ENCODE measurements at places on chromosomes 6 and 20.

GRCh38 chr6:63640062-63640461 is 4.5 kb downstream of the PHF3 start:
- DNase-seq: no peak

DNA sequence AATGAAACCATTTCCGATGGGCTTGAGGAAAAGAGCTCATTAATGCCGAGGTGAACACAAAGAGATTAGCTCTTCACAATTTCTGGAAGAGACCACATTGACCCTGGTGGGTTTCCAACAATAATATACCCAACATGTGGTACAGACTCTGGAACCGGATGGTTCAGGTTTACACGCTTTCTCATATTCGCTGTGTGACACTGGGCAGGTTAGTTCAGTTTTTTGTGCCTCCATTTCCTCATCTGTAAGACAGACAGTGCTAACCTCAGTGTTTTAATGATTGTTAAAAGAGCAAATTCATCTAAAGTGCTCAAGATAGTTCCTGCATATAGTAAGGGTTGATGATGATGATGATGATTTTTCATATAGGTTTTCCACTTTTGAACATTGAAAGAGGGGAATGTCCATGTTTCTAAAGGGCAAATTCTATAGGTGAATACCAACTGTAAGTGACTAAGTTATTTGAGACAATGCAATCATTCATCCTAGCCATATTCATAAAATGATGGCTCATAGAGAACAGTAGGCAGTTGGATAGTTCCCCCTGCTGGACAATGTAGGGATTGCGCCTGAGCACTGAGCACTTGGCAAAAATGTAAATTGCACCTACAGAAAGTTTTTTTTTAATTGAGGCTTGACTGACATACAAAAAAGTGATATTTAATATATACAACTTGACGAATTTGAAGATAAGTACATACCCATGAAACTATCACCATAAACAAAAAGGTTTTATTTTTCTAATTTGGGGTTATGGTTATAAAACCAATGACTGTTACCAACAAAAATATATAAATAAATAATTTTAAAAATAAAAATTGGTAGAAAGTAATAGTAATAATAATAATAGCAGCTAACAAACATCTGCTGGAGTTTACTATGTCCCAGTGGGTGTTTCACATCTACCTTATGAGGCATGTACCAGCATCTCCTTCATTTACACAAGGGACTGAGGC is 2.1 kb upstream of the PERP start:
- DNase-seq: peak; percentile 44

- no peak for DNase-seq
Measured at GRCh38 chr20:34570859-34571306, 12.4 kb downstream of the MAP1LC3A start.

DNA sequence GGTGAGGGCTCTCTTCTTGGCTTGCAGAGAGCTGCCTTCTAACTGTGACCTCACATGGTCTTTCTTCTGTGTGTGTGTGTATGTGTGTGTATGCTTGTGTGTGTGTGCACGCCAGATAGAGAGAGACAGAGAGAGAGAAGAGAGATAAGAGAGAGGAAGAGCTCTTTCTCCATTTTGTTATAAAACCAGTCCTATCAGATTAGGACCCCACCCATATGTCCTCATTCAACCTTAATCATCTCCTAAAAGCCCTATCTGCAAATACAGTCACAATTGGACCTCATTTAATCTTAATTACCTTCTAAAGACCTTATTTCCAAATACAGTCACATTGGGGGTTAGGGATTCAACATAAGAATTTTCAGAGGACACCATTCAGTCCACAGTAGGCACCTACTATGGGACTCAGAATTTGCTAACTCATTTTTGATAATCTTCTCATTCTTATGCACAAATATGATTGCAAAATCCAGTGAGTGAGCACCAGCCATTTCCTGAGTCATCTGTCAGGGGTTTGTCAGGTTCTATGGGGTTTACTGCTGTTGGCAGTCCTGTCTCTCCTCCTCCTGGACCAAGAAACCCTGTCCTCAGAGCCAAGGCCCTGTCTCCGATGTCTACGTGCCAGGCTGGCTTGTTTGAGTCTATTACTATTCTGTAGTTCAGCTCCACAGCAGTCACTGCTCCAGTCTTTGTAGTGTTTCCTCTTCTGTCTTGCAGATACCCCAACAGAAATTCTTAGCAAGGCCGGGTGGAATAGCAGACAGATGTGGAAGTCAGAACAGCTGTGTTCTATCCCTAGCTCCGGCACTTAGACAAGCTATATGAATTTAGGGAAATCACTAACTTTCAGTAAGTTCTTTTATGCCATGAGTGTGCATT is 59.0 kb upstream of the FAM184A start:
- DNase-seq: no peak

DNA sequence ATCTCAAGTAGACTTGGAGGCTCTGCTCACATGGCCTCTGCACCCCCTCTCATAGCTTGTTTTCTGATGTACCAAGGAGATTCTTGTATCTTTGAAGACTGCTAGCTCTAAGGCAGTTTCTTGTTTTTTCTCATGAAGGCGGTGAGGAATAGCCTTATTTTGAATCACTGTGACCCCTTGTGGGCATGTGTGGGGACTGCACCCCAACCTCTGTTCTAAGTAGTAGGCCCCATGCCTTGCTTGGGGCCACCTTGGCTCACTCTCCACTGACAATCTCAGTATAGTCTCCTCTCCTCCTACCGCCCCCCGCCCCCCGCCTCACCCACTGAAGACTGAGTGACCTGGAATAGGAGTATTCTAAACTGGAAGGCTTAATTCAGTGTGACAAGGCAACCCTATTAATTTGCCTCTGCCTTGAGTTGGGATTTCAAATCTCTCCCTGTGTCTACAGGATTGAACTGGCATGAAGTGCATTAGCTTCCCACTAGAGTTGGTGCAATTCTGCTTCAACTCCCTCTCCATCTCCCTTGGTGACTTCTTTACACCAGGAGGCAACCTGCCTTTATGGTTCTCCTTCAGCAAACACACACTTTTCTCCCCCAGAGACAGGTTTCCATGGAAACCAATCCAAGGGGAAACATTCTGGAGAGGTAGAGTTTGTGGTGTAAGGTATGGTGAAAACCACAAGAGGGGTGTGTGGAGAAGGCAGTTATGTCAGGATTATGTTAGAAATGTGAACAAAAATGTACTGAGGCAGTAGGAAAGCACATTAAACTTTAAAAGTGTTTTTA is 75.4 kb upstream of the ECI2 start:
- peak; percentile 7 for DNase-seq

GRCh38 chr6:15441215-15441868 is 195.5 kb downstream of the JARID2 start:
- DNase-seq: no peak

GRCh38 chr20:49691818-49692568 is 21.7 kb downstream of the B4GALT5 start:
- DNase-seq: no peak

- no peak for DNase-seq
Measured at GRCh38 chr6:158474961-158475343, 84.9 kb upstream of the TMEM181 start.

DNA sequence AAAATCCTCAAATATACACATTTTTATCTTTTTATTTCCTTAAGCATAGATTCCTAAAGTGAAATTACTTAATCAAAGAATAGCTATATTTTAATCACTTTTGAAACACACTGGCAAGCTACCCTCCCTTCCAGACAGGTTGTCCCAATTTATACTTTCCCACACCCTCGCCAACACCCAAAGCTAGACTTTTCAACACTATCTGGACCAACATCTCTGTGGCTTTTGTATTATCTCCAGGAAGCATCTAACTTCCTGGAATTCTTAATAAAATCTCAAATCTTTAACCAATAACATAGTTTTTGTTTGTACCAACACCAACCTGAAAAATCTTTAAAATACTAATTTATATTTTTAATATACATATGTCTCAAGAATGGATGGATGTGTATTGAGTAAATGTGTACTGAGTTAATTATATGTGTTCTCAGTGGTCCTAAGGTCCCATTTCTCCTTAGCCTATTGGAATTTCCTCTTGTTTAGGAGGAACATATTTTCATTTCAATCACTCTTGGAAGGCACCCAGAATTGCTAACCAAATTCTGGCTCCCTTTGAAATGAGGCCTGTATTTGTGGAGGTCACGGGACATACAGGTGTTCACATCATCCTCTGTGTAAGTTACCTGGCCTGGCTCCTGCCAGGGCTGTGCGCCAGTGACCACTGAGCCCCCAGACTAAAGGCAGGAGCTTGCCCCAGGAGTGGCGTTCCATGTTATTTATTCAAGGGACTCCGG is 17.4 kb upstream of the GFOD1 start:
- no peak for DNase-seq

GRCh38 chr6:686497-686896 is 6.4 kb downstream of the EXOC2 start:
- DNase-seq: no peak

- DNase-seq: no peak
Measured at GRCh38 chr20:16556301-16556700, 16.9 kb downstream of the KIF16B start.

DNA sequence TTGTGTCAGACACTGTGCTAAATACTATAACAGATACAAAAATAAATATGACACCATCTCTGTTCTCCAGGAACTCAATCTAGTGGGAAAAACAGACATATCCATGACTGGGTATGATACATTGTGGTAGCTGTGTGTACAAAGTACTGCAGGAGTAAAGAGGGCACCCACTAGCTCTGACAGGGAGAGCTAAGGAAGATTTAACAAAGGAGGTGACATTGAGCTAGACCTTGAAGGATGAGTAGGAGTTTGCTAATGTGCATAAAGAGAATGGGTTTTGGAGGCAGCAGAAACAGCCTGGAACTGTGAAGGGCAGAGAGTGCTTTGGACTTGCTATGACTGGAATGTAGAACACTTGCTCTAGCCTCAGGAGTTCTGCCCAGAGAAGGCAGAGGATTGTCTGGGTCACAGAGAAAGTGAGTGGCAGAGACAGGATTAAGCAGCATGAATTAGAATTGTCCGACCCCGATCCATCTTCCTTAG is 14.4 kb downstream of the MMP24 start:
- no peak for DNase-seq

DNA sequence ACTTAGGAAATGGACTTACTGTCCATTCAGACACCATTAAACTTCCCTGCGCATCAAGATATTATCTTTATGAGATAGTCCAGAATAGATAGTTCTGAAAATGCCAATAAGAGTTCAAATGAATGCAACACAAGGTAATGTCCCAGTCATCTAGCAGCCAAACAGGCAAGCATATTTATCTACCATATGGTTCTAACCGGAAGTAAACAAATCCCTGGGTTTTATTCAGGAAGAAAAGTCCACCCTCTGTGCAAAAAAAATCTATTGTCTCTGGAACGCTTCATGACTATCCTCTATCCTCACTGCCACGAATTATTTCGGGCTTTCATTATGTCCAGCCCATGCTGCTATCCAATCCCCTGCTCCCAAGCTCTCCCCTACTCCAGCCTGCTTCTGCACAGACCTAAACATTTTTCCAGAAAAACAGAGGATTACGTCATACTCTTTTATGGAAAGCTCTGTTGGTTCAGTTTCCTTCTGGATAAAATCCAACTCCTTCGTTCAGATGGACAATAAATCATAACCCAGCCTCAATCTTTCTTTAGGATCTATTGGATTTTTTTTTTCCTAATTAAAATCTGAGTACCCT is 11.4 kb downstream of the PPIL6 start:
- no peak for DNase-seq

DNA sequence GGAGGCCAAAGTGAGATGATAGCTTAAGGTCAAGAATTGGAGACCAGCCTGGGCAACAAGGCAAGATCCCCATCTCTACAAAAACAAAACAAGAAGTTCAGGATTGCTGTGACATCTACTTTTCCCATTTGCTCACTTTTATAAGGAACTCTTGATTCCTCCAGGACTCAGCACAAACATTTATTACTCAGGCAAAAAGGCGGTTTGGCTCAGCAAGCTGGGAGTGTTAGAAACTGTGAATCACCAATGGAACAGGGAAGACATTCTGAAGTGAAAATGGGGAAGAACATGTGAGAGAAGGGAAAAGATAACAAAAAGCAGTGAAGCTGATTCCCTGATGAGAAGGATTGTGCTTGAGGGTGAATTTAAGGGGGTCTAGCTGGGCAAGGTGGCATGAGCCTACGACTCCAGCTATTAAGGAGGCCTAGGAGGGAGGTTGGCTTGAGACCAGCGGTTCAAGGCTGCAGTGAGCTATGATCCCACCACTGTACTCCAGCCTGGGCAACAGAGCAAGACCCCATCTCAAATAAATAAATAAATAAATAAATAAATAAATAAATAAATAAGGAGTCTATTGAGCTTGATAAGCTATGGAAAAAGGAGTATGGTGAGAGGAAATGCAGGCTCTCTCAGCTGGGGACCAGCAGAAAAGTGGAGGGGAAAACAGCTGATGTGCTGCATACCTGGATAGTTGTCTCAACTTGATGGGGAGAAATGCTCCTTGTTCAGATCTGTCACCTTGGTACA is 65.4 kb upstream of the HDDC2 start:
- no peak for DNase-seq

DNA sequence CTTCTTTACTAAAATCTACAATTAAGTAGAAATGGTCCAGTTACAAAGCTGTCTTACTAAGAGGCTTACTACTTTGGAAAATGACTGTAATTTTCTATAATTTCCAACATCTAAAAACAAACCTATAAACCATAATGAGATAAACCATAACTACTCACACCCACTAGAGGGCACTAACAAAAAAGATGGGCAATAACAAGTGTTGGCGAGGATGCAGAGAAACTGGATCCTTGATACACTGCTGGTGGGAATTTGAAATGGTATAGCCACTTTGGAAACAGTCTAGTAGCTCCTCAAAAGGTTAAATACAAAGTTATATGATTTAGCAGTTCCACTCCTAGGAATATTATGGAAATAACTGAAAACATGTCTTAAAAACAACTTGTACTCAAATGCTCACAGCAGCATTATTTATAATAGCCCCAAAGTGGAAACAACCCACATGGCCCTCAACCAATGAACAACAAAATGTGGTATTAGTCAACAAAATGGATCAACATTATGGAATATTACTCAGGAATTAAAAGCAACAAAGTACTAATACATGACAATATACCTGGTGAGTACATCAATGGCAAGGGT is 50.6 kb downstream of the GJA10 start:
- DNase-seq: no peak

DNA sequence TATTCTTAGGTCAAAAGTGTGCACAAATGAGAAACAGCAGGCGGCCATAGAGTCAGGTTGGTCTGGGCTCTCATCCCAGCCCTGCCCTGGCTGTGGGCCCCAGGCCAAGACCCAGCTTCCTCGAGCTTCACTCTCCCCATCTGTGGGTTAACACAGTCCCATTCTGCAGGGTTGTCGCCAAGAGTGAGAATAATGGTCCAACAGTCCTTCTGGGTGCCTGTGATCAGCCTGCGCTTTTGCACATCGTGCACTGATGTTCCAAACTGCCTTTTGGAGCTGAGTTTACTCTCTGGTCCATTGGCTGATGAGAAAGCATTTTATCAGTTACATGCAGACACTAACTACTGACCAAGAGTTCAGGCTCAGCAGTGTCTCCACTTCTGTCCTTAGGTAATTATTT is 82.6 kb downstream of the INSM1 start:
- no peak for DNase-seq

Measured in stimulated activated CD8-positive, alpha-beta memory T cell treated with anti-CD3 and anti-CD28 coated beads, Interleukin-15, amount 100 ng/mL, for 24 hours (primary cell).